Stimulated activated effector memory CD8-positive, alpha-beta T cell treated with anti-CD3 and anti-CD28 coated beads, Interleukin-12 subunit alpha, Interleukin-12 subunit beta, amount 100 ng/mL, for 72 hours (primary cell): ENCODE measurements at places on chromosomes 1 and 21.

GRCh38 chr1:94095112-94095637 is 25.8 kb downstream of the ABCA4 start:
- no peak for DNase-seq

GRCh38 chr1:227940791-227941241 is 6.9 kb downstream of the WNT9A start:
- DNase-seq, result no peak

- DNase-seq, result no peak
Measured at GRCh38 chr1:246923482-246923881, 8.3 kb downstream of the AHCTF1 start.

DNA sequence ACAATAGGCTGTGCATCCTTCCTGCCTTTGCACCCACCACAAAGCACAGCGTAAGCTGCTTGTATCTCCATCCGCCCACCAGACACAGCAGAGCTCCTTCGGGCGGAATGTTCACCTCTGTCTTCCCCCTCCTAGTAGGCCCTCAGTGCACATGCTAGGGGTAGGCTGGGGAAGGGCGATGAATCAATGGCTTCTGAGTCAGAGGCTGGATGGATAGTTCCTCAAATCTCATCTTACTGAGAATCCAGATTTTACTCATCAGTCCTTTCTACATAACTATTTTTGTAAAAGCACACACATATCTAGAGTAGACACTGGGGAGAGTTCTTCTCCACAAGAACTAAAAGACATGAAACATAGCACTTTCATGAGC is 73.8 kb downstream of the BCAR3 start:
- peak; percentile 72 for DNase-seq

DNA sequence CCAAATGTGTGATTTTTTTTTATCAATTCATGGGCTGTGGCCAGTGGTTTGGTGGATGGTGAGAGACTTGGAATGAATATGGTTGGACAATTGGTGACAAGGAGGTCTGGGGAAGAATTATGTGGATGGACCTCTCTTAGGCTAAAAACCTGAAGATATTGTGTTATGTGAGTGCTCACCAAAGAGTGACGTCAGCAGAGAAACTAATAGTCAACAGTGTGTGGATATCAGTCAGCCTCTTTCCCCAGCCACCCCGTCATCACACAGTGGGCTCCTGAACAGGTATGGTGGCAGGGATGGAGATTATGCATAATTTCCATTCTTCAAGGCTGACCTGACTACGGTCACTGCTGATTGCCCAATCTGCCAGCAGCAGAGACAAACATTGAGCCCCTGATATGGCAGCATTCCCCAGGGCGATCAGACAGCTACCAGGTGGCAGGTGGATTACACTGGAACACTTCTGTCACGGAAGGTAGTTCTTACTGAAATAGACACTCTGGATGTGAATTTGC is 9.2 kb upstream of the OR2G2 start:
- no peak for DNase-seq

DNA sequence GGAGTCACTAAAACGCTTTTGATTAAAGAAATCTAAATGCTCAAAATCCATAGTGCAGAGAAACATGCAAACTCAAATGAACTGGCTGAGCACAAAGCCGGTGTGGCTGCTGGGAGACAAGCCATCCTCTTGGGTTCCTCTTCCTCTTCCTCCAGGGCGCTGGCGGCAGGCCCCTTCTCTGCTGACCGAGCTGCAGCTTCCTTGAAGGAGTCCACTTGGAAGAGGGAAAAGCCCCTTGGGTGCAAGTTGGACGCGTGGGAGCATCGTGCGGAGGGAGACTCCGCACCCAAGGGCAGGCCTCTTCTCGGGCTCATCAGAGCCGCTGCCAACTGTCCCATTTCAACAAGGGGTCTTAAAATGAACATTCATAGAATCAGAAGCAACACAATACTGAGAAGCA is 7.9 kb downstream of the CCNL2 start:
- no peak for DNase-seq

GRCh38 chr1:14183329-14183728 is 415.2 kb upstream of the KAZN start:
- no peak for DNase-seq

GRCh38 chr1:109412551-109412950 is 13.7 kb downstream of the PSMA5 start:
- DNase-seq, result no peak

- no peak for DNase-seq
Measured at GRCh38 chr1:229019663-229020271, 251.1 kb upstream of the RAB4A start.

DNA sequence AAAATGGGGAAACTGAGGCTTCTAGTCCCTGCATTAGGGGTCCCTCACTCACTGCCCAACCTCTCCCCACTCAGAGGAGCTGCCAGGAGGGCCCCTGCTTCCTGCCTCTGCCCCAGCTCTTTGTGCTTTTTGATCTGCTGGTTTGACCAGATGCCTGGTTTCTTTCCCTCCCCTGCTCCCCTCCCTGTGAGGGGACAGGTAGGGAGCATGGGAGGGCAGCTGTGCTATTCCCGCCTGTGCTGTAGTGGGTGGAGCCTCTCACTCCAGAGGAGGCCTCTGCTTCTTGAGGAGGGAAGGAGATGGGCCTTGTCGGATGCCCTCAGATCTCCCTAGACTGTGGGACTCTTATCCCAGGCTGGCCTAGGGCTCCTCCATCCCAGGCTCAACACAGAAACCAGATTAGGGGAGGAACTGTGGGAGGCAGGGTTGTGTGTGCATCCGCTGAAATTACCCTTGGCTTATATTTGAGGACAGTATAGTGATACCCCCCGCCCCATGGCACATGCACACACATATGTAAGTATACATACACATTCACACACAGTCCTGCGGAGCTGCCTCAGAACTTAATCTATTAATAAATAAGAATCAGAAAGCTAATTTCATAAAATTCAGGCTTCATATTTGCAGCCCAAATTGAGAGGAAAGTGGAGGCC is 4.6 kb downstream of the BOLA1 start:
- DNase-seq, result no peak

DNA sequence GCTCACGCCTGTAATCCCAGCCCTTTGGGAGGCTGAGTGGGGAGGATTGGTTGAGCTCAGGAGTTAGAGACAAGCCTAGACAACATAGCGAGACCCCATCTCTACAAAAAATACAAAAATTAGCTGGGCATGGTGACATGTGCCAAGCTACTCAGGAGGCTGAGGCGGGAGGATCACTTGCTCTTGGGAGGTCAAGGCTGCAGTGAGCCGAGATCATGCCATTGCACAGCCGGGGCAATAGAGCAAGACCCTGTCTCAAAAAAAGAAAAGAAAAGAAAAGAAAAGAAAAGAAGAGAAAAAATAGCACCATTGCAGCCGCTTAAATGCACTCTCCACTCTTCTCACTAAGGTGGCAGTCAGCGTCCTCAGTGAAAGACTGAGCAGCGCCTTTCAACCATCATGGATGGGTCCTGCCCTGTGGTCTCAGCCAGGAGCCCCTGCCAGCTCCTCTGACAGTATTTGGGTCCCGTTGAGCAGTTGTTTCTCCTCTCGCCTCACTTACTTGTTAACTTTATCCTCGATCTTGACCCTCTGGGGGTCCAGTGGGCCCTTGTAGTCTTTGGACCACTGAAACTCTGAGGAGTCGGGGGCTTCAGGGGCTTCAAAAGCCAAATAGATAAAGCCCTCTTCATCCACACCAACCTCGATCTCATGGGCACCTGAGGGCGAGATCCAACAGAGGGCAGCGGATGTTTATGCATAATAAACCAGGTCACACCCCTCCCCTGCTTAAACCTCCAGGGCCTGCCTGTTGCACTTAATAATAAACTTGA is 36.9 kb downstream of the MYOM3 start:
- no peak for DNase-seq

GRCh38 chr1:168466092-168466713 is 77.6 kb downstream of the XCL2 start:
- DNase-seq, result peak; percentile 11

DNA sequence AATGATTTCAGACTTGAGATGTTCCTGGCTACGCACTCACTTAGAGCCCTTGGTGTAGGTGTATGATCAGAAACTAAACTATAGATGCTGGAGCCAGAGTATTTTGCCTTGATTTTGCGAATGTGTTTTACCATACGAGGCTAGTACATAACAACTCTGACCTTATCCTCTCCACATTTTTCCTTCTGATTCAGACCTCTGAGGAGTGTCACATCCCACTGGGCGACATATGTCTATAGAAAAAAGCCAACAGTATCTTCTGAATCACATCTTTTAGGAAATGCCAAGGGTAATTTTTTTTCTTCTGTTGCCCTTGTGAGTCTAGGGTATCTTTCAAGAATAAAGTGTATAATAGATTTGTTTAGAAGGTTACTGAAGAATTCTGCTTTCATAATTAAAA is 49.6 kb downstream of the AK4 start:
- DNase-seq, result no peak

DNA sequence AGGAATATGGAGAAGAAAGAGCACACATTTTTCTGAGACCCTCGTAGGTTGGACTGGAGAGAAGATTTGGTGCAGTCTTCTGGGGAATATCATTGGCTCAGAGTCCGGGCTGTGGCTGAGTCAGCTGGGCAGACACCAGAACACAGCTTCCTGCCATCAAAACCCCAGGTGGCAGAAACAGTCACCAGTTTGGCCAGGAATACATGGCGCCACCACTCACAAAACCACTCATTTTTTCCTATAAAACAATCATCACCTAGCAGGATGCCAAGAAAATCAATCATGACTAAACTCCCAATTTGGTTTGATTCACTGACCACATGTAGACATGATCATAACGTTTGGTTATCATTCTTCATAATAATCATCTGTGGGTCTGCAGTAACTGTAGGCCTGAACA is 178.1 kb upstream of the PBX1 start:
- no peak for DNase-seq

GRCh38 chr1:28087614-28088167 is 719 bp downstream of the EYA3 start:
- DNase-seq, result no peak

DNA sequence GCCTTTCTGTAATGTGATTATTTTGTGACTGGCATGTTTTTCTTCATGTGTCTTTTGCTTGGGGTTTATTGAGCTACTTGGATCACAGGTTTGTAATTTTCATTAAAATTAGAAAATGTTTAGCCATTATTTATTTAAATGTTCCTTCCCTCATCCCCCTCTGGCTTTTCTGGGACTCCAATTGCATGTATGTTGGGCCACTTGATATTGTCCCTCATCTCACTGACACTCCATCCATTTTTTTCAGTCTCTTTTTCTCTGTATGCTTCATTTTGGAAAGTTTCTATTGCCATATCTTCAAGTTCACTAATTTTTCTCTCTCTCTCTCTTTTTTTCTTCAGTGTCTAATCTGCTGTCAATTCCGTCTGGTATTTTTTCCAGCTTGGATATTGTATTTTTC is 390.1 kb downstream of the PRDM2 start:
- no peak for DNase-seq

GRCh38 chr21:46399129-46399528 is 59.6 kb upstream of the DIP2A start:
- DNase-seq, result no peak

DNA sequence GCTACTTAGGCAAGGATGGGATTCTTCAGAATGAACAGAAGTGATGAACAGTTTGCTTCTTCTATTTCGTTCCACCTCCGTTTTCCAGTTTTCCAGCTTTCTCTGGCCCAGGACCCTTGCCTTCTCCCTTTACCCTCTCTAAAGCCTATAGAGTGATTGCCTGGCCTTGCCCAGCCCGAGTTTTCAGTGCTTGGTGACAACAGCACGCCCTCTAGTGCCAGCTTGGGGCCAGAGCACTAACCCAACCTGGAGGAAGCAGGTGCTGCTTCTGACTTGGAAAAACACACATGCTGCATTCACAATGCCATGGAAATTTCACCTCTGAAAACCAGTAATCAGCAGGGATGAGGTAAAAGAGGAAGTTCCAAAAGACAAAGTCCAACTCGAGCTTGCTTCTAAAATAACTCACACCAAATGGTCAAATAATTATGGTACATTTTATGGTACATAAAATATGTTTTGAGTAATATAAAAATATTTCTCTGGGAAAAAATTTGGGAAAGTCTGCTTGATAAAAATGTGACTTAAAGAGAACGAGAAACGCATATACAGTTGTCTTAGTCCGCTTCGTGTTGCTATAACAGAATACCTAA is 26.1 kb downstream of the UBE2T start:
- peak; percentile 83 for DNase-seq

- DNase-seq, result no peak
Measured at GRCh38 chr1:228030451-228031201, 23.8 kb downstream of the WNT3A start.

- DNase-seq, result no peak
Measured at GRCh38 chr1:235874261-235874660, 7.6 kb upstream of the LYST start.

DNA sequence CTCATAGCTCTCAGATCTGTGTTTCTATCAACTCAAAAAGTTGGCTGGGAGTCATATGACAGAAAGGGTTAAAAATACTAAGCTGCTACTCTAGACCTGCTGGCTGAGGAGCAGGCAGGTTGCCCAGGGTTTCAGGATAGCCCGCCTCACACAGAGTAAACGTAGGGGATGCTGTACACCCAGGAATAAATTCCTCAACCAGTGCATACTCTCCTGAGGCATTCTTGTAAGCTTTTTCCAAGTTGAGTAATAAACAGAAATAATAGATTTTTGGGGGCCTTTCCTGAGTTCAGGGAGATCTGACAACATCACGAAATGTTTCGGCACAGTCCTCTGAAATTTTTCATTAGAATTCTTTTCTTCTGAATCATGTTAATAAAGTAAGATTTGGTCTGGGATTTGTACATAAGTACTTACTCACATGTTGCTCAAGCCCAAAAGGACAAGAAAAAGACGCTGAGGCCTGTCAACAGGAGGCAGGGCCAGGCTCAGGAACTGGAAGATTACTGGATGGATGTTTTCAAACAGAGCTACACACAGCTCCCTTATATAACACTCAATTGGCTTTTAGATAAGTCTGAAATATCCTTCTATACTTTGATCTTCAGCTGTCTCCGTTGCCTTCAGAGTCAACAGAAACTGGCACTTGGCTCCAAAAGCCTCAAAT is 41.0 kb downstream of the TGFBR3 start:
- DNase-seq, result no peak
